ENCODE measurements at places on chromosomes 7 and 10.

GRCh38 chr7:3495954-3496353 is 194.9 kb downstream of the SDK1 start:
- DNase-seq: no peak

- DNase-seq: no peak
Measured at GRCh38 chr7:1468643-1469298, 9.5 kb upstream of the MICALL2 start.

GRCh38 chr7:112481833-112482670 is 1.3 kb downstream of the LSMEM1 start:
- DNase-seq: no peak

- no peak for DNase-seq
Measured at GRCh38 chr10:103492655-103493261, 747 bp upstream of the NEURL1 start.

GRCh38 chr7:36615852-36616540 is 108.3 kb downstream of the AOAH start:
- DNase-seq: no peak

DNA sequence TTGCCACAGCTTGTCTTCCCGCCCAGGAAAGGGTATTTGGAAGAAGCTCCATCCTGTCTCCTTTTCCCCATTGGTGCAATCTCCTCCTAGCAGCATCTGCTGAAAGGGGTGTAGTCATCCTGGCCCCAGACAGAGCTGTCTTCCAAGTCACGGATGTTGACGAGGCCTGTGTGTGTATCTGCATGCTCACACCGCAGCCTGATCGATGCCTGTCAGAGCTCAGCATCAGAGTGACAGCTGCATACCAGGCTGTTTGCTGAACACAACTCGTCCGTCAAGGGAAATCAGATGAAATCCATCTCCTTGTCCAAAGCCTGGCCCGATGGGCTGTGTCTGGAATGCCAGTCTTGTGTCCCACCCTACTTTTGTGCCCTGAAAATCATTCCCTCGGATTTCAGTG is 21.2 kb upstream of the LRRC4 start:
- no peak for DNase-seq

DNA sequence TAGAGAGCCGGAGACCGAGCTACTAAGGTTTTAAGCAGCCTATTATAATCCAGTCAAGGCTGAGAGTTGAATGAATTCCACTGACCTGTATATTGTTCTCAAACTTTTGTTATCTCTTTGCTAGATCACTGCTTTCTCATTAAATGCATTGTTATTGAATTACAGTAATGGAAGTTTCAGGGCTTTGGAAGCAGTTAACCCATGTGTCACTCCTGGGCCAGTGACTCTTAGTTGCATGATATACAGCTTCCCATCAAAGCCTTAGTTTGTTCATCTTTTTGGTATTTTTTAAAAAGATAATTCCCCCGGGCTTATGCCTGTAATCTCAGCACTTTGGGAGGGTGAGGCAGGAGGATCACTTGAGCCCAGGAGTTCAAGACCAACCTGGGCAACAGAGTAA is 55.4 kb upstream of the KIAA1217 start:
- DNase-seq: no peak

- no peak for DNase-seq
Measured at GRCh38 chr7:126972571-126972970, 280.2 kb downstream of the GRM8 start.

GRCh38 chr10:76428551-76429367 is 997.3 kb downstream of the LRMDA start:
- no peak for DNase-seq

DNA sequence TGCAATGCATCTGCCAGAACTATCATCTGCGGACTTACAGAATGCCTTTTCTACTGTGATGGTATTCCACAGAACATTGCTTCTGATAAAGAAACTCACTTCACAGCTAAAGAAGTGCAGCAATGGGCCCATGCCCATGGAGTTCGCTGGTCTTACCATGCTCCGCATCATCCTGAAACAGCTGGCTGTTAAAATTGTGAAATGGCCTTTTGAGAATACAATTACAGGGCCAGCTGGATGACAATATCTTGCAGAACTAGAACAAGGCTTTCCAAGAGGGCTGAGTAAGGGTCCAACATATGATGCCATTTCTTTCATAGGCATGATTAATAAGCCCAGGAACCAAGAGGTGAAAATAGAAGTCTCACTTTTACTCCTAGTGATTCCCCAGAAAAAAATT is 104.1 kb upstream of the ADCY1 start:
- DNase-seq: no peak

DNA sequence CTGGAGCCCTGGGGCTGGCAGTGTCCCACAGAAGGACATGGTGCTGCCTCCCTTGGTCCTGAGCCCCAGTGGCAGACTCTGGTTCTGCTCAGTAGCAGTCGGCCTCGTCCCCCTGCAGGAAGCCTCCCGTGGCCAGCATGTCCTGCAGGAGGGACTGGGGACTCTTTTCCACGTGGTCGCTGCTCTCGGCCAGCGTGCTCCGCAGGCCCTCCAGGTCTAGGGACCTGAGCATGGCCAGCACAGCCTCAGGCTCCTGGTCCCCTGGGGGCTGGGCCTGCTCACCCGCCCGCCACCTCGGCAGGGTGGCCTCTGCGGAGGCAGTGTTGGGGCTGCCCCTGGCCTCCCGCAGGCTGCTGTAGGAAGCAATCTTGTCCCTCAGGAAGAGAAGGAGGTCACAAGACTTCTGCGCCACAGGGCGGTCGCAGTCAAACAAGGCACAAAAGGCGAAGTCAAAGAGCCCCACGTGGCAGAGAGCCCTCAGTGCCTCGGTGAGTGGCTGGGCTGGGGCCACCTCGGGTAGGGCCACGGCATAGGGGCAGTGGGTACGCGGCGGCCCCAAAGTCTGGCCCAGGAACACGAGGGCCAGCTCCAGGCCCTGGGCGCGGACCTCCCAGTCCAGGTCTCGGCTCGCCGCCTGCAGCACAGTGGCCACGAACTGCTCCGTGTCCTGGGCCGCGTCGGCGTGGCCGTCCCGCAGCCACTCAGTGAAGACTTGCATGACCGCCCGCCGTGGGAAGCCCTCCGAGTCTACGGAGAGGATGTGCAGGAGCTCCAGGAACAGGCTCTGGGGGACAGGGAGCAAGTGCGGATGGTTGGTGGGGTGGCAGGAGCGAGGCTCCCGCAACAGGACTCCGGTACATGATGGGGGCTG is 17.1 kb downstream of the BRAT1 start:
- DNase-seq: no peak

DNA sequence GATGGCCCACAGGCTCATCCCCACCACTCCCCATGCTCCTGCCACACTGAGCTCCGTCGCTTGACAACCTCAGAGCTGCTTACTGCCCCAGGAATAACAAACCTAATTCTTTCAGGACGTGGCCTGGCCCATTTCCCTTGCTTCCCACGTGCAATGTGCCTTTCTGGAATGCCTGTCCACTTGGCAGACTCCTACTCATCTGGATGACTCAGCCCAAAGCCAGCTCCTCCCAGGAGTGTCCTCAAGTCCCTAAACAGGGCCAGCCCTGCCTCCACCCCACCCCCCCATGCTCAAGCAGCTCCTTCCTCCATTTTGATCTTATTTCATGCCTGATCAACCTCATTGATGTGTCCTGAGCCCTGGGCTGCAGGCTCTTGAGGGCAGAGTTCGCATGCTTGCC is 164.9 kb upstream of the RNF32 start:
- DNase-seq: no peak

DNA sequence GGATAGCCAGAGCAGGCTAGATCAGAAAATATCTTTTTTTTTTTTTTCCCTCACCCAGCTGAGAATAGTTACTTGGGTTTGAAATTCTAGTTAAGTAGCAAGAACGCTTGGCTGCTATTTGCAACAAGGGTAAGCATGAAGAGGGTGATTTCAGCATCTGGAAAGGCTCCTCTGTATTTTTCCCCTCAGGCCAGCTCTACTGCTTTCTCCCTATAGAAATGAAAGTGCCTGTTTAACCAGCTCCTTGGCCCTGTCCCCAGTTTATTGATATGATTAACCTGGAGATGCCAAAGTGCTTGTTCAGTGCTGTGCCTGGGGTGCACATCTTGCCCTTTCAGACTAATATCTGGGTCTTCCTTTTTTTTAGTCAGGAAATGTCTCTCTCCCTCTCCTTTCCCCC is 37.1 kb downstream of the AP3M1 start:
- no peak for DNase-seq

DNA sequence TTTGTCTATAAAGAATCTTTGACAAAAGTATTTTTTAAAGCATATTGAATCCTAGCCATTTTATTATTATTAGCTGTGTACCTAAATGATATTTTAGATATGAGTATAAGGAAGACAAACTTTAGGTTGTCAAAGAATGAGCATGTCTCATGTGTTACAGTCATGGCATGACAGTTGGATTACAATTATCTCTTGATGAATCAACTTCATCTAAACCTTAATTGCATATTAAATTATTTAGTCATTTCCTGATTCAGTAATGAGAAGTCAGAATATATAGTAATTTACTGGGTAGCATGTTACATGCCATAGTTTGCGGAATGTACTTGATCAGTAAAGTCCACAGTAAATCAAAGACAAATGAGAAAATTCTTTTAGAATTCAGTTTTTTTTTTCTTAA is 59.2 kb downstream of the MAPK8 start:
- no peak for DNase-seq

DNA sequence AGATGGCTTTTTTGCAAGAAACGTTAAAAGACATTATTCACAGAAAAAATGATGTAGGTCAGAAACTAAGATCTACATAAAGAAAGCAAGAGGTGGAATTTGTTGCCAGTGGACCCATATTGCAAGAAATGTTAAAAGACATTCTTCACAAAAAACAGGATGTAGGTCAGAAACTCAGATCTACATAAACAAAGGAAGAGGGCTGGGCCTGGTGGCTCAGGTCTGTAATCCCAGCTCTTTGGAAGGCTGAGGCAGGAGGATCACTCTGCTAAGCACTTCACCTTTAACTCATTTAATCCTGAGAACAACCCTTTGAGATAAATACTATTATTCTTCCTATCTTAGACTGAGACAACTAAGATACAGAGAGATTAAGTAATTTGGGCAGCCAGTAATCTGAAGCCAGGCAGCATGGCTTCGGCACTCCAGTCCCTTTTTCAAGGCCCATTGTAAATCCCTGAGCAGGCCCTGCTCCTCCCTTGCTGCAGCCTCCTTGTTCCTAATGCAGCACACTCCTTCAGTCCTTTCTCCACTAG is 11.6 kb downstream of the ZFAND4 start:
- DNase-seq: no peak

- DNase-seq: no peak
Measured at GRCh38 chr10:71635867-71636266, 83.7 kb downstream of the C10orf105 start.

DNA sequence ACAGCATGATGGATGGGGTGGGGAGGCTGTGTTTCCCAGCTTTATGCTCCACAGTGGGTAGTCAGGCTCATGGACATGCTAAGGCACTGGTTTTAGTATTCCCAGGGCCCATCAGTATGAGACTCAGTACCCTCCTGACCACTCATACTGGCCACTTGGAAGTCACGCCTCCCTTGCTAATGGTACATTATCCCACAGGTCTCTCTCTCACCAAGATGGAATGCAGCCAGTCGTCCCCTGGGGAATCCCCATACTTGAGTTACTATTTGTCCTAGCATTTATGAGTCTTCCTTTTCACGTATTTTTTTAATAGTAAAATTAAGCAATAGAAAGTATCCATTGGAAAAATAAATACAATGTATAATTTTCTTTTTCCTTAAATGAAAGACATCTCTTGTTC is 80.6 kb upstream of the TBX20 start:
- no peak for DNase-seq

DNA sequence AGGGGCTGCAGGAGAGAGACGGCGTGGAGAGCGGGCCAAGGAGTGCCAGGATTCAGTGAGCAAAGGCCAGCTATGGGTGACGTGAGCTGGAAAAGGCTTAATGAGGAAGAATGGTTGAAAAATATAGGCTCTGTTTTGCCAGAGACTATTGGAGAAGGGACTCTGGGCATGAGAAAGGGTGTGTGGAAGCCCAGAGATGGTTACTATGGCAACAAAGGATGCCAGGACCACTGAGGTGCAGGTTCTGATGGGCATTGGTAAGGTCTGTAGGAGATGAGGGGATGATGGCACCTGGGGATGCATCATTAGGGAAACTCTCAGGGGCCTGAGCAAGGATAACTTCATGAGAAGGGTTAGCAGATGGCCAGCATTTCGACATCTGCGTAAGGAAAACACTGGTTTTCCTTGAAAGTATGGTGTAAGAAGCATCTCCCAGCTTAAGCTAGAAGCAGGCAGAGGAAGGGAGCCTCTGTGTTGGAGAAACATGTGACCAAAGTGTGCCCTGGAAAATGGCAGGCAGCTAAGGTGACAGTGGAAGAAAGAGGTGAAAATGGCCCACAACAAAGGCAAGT is 21.6 kb upstream of the FAM180A start:
- no peak for DNase-seq

DNA sequence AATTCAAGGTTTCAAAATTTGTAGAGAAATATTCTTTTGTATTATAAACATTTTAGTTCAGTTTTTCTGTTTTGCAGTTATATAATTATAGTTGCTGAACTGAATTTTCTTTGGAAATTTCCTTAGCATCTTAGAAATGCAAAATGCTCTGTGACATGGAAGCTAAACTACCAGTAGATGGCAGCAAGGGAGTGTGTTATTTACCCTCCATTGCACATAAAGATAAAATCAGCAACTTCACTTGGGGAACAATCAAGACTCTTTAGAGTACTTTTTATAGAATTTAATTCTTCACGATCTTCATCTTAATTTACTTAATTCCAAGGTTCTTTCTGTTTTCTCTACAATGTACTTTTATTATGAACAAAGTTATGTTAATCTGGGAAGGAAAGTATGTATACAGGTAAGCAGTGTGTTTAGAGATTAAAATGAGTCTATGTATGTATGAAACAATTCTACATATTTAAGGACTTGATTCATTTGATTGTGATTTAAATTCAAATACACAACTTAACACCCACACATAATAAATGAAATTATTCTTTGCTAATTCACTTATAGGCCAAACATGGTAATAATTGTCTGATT is 404.2 kb downstream of the THSD7A start:
- peak; percentile 66 for DNase-seq

GRCh38 chr10:7035126-7035761 is 375.6 kb downstream of the SFMBT2 start:
- no peak for DNase-seq

DNA sequence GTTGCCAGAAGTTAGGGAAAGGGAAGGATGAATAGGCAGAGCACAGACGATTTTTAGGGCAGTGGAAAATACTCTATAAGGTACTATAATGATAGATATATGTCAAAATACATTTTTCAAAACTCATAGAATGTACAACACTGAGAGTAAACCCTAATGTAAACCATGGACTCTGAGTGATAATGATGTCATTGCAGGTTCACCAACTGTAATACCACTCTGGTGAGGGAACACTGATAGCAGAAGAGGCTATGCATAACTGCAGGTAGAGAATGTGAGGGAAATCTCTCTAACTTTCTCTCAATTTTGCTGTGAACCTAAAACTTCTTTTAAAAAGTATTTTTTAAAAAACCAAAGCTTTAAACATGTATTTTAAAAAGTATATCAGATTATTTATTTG is 22.1 kb downstream of the POT1 start:
- DNase-seq: no peak

All from muscle of arm (tissue), 14 donors.